ENCODE measurements at places on chromosomes 4 and X.

DNA sequence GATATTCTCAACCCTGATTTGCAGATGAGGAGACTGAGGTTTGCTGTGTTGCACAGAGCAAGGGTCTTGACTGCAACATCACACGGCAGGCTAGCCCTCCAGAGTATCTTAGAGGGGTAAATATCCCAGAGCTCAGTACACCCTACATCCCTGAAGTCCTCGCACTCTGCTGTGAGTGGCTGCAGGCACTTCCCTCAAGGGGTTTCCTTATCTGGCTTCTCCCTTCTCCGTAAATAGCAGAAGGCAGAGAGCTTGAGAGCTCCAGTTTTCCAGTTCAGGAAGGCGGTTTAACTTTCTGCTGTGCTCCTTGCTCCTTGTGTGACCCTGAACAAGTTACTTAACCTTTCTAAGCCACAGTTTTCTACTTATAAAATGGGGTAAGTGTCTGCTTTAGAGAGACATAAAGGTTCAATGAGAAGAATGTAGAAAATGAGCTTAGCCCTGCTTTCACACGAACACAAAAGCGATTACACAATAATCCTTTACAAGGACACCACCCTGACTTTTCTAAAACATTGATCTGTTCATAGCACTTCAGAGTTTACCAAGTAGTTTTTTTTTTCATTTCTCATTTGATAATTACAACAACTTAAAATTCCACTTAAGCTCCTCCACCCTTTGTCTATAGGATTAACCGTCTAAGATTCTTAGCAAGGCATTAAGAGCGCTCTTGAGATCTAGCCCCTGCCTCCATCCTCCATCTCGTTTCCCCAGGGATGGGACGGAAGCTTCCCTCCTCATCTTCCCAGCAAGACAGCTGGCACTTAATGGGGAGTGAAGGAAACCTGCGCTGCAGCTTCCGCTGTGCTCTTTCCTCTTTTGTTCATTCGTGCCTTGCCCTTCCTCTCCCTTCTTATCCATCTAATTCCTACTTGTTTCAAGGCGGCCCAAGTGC, 68.4 kb downstream of the TAPT1 start:
- no peak for DNase-seq

GRCh38 chrX:72062916-72063315, 68.8 kb downstream of the RTL5 start:
- no peak for DNase-seq

DNA sequence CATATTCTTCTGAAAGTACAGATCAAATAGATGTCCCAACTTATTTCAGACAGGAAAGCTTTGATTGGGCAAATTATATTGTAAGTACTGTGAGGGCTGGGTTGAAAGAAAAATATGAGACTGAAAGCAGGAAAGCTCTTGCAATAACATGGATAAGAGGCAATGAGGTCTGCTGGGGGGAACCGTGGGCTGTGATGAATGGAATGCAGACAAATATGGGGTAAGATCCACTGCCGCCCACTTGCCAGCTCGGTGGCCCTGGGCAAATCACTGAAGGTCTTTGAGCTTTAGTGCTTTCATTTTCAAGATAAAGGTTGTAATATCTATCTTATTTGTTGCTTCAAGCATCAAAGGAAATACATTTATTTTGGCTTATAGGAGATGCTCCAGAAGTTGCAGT, 51.0 kb downstream of the AGA start:
- DNase-seq = no peak

GRCh38 chr4:182918044-182918607, 940 bp upstream of the DCTD start:
- DNase-seq = no peak

- DNase-seq = no peak
These were observed 13.8 kb upstream of the PGM2 start for GRCh38 chr4:37812713-37813112.

GRCh38 chrX:118729042-118729652, 1.7 kb downstream of the IL13RA1 start:
- DNase-seq = no peak

Measured in thymus (tissue), 14 donors.